ENCODE measurements at places on chromosomes 4 and X.

GRCh38 chr4:153398713-153399112, 54.2 kb downstream of the MND1 start:
- no peak for DNase-seq

DNA sequence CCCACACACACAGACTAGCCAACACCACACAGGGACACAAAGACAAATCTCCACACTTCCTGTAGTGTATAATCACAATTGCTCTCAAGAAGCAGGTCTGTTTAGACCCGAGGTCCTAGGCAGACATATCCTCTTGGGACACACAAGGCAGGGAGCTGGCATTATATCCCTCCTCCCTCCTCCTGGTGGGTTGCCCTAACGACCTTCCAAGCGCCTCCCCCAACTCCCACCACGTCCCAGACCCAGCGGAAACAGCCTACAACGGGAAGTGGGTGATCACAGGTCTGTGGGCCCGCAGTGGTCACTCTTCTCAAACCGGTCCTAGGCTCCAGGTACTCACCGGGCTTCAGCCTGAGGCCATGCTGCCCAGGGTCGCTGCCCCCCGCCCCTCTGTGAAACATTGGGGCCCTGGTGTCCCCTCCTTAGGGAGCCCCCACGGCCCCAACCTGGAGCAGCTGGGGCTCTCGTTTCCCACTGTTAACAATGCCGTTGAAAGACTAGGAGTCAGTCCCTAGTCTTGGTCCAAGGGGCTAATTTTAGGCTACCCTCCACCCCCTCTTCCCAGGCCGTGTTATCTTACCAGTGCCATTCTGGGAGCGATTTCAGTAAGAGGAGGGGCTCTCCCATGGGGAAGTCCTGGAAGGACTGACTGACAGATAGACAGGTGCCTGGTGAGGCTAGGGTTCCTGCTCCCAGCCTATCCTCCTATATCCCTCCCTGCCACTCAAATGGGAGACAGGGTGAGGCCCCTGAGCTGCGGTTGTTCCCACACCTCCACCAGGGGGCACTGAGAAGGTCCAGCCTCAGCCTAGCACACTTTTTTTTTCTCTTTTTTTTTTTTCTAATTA, at the start of gene ASB12:
ASB12 (minus strand) TSS at position 485 of the 848 bp plus-strand sequence. CDS start 4,957 bp downstream, outside the sequence.
- no peak for DNase-seq

DNA sequence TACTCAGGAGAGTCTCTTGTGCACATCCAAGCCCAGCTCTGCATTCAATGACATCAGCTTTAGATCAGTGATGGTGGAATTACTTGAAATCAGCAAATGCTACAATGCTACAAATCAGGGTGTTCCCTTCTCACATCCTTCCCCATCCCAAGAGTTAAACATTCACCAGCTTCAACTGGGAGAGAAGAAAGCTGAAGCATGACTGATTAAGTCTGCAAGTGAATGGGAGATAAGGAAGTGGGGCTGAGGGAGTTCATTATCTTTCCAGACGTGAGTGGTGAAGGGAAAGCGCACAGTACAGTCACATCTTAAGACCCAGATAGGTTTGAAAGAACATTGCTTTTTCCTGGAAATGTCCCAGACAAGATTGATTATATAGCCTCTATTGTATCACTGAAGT, 26.2 kb upstream of the MAP9 start:
- DNase-seq, result no peak

DNA sequence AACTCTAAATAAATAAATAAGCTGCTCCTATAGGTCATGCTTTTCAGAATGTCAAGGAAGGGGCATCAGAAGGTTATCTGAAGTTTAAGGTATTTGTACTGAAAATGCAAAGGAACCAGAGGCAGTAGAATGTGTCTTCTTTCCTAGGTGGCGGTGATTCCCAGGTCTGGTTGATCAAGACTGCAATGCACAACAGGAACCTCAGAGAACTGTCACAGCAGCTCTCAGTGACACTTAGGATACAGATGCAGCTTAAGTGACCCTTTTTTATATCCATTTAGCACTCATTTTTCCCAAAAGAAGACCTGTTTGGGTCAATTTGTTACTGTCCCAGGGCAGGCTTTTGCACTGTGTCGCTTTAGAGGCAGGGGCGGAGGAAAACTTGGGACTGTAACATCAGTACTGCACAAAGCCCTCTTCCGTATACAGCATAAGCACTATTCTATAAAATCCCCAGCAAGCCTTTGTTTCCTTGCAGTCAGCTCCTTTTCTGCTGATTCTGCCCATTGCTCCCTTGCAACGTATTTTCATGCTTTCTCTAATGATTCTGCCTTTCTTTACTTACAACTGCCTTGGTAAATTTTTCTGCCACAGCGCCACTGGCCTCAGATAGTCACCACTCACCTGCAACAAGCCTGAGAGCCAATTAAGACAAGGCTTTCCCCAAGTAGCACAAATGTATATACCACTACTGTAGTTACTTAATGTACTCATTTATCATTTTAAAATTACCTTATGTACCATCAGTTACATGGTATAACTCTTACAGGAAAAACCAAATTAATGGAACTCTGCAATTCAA, 1.5 kb upstream of the MND1 start:
- DNase-seq, result no peak

- peak; percentile 62 for DNase-seq
Observed at GRCh38 chr4:153497091-153497531, 31.0 kb downstream of the TMEM131L start.

DNA sequence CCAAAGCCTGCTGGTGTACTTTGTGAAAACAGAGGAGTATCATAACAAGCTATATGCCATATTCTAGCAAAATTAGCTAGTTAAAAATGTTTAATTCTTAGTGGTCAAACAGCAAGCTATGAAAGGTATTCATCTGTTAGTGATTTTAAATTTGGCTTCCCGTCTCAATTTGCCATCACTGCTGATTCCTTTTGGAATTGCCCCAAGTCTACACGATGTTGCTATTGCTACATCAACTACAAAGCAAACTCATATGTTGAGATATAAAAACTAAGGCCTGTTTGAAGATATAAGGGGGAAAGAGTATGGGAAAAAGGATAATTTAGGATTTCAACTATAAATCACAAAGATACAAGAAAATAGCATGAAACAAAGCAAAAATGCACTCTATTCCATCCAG, 146.1 kb downstream of the COL25A1 start:
- DNase-seq, result no peak

GRCh38 chrX:9759337-9759736, 6.3 kb downstream of the GPR143 start:
- no peak for DNase-seq

GRCh38 chr4:184400375-184400870, 73.9 kb downstream of the IRF2 start:
- DNase-seq, result no peak
